ENCODE measurements at places on chromosomes 2 and 18.

- DNase-seq, result no peak
Observed at GRCh38 chr2:61774351-61774750, 79.5 kb downstream of the FAM161A start.

GRCh38 chr18:75063196-75063595, 145.7 kb downstream of the PTGR3 start:
- no peak for DNase-seq

GRCh38 chr2:209662021-209662420, 109.6 kb upstream of the UNC80 start:
- DNase-seq, result no peak

GRCh38 chr18:76657911-76658470, 162.9 kb upstream of the ZNF516 start:
- no peak for DNase-seq

Data from NCI-H526 (cell line).